Endothelial cell (in vitro differentiated cells): ENCODE measurements at places on chromosomes 12 and 14.

DNA sequence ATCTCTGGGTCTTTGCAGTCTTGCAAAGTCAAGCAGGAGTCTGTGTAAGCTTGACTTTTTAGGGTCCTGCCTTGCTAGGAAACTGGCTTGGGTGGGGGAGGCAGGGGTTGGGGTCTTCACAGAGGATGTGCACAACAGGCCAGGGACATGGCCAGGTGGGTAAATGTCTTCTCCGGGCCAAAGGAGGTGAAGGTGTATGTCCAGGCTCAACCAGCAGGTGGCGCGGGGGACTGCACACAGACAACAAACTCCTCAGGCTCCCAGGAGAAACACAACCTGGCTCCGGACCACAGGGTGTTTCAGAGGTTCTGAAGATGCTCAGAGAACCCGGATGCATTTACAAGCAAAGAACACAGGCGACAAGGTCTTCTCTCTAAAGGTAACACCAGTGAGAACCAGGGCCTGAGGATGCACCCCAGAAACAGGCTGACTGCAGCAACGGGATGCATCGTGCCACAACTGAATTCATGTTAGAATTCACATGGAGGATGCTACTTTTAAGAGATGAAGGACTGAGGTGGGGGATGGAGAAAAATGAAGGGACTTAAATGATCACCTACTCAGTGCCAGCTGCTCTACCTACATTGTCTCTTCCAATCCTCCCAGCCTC is 56.0 kb downstream of the PLEKHG3 start:
- peak; percentile 79 for DNase-seq

DNA sequence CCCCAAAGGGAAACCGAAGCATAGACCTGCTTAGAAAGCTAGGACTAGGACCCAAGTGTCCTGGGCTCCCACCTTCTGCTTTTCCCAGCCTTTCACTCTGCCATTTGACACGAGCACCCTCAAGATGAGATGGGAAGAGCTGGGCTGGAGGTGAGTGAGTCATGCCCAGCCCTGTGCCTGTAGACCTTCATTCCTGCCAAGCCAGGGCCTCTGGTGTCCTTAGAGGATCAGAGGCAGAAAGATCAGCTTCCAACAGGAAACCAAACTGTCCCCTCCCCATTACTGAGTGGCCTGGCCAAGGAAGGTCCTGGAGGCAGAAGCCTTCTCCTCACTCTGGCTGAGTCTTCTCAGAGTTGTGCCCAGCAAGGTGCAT is 3.5 kb downstream of the TMEM63C start:
- DNase-seq, result no peak

DNA sequence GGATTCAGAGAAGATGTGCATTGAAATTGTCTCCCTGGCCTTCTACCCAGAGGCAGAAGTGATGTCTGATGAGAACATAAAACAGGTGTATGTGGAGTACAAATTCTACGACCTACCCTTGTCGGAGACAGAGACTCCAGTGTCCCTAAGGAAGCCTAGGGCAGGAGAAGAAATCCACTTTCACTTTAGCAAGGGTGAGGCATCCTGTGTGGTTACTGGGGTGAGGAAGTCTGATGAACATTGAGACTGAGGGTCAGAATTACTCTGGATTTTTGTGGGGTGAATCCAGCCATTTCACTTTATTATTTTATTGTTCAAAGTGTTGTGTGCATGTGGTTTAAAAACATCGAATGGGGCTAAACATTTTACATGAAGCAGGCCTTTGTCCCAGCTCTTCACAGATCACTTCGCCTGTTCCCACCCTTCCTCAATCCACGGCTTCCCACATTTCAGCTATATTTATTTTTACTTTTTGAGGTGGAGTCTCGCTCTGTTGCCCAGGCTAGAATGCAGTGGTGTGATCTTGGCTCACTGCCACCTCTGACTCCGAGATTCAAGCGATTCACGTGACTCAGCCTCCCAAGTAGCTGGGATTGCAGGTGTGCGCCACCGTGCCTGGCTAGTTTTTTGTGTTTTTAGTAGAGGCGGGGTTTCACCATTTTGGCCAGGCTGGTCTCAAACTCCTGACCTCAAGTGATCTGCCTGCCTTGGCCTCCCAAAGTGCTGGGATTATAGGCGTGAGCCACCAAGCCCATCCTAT is 40.6 kb downstream of the SUPT16H start:
- no peak for DNase-seq

DNA sequence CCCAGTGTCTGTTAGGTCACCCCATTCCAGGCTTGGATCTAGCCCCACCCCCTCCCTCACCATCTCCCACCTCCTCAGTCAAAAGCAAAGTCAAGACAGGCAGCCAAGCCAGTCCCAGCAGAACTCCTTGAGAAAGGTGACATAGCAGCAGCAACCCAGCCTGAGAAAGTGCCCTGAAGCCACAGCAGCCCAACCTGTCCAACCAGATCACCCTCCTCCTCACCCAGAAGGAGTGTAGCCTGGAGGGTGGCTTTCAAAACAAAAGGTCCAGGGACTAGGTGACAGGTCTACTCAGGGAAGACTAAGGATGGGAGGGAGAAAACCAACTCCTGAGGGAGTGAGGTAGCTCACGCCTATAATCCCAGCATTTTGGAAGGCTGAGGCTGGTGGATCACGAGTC is 5.2 kb downstream of the RAB15 start:
- no peak for DNase-seq

GRCh38 chr12:118059341-118060191 is 1.4 kb downstream of the WSB2 start:
- no peak for DNase-seq

DNA sequence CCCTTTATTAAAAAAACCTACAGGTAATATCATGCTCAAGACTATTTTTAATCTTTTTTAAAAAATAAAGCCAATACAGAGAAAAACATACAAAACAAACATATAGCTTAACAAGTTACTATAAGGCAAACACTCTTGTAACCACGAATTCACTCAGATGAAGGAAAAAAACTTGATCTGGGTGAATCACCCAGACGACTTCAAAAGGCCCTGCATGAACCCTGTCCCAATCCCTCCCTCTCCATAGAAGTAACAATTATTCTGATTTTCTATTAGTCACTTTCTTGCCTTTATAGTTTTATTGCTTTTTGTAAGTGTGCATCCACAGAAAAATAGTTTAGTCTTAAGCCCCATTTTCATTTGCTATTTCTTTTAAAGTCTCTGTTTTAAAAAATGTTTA is 72.6 kb downstream of the LRP6 start:
- DNase-seq, result no peak

- DNase-seq, result no peak
Observed at GRCh38 chr14:104924421-104925213, at the start of gene PLD4. Gene PLD4, plus strand, starts transcription at chr14:104924879. Its CDS starts 2,262 bp downstream, at chr14:104927141.

DNA sequence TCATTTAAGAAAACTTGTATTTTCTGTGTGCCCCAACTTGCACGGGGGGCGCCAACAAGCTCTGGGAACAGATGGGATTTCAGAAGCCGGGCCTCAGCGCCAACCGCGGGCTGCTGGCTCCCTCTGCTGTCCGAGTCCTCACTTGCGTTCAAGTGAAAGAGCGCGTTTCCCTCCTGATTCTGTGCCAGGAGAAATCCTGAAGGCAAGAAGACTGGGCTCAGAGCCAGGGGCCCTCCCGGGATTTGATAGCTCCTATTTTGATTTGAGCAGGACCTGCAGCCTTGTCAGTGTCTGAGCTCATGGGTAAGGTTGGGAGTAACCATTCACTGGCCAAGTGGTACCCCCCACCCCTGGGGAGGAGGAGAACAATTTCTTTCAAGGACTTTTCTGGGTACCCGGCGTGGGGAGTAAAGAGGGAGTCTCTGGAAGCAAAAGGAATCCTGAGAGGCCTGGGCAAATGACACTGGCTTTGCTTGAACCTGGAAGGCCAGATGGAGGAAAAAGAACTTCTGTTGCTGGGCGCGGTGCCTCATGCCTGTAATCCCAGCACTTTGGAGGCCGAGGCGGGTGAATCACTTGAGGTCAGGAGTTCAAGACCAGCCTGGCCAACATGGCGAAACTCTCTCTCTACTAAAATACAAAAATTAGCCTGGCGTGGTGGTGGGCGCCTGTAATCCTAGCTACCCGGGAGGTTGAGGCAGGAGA is 179.0 kb upstream of the RGS6 start:
- DNase-seq, result peak; percentile 82

GRCh38 chr12:108234158-108234557 is 105.0 kb downstream of the CMKLR1 start:
- DNase-seq, result peak; percentile 11

DNA sequence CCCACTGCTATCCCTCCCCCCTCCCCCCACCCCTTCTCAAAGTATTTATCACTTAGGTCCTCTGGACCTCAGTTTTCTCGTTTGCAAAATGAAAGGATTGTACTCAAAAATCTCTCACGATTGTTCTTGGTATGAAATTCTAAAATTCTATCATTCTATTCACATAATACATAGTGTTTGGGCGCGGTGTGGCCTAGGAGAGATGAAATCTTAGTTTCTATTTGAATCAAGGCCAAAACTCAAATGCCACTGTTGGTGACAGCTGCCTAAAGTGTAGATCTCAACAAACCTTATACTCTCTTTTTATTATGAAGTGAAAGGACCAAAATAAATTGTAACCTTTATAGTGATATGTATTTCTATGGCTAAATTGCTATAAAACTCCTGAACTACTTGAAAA is 23.7 kb upstream of the YAF2 start:
- DNase-seq, result no peak

- no peak for DNase-seq
Observed at GRCh38 chr14:99267381-99267780, 4.6 kb downstream of the BCL11B start.

GRCh38 chr12:40215982-40216381 is 8.8 kb upstream of the LRRK2 start:
- DNase-seq, result no peak

GRCh38 chr14:100547633-100548294 is 39.5 kb downstream of the BEGAIN start:
- DNase-seq, result no peak

DNA sequence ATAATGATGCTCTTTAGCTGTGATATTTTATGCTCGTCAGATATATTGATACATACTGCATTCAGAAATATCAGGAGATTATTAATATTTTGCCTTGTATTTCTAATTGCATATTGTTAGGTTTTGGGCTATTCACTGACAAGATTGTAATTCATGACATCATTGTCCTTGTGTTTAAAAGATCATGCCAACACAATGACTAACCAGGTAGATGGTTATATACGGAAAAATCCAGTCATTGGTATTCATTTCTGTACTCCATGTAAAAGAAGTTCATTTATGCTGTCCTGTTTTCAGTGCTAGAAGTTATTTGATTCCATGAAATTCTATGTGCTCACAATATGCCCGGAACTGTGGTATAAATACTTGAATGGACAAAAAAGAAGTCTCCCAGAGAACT is 107.5 kb downstream of the KITLG start:
- DNase-seq, result no peak

- no peak for DNase-seq
Observed at GRCh38 chr12:53845932-53846331, 92.7 kb upstream of the HOXC13 start.

DNA sequence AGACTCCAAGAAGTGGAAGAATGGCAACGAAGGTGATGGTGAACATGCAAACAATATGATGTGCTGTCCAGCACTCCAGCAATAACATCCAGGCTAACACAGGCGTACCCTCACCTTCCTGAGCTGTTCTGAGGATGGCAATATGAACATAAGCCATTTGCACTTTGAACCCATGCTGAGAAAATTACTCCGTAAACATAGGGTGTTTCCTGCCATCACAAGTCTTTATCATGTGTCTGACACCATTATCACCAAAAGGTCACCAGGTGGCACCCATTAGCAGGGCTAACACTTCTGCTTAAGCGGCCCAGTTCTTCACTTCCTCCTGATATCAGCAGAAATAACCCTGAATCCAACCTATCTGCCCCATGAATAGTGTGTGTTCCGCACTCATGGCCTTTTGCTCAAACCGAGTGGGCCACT is 482.8 kb downstream of the MED13L start:
- DNase-seq, result no peak

- no peak for DNase-seq
Observed at GRCh38 chr14:73696466-73697400, 17.5 kb downstream of the PNMA1 start.

GRCh38 chr12:97456571-97457188 is 5.9 kb upstream of the RMST start:
- DNase-seq, result no peak

- no peak for DNase-seq
Observed at GRCh38 chr14:22613106-22613695, 15.1 kb downstream of the ABHD4 start.

DNA sequence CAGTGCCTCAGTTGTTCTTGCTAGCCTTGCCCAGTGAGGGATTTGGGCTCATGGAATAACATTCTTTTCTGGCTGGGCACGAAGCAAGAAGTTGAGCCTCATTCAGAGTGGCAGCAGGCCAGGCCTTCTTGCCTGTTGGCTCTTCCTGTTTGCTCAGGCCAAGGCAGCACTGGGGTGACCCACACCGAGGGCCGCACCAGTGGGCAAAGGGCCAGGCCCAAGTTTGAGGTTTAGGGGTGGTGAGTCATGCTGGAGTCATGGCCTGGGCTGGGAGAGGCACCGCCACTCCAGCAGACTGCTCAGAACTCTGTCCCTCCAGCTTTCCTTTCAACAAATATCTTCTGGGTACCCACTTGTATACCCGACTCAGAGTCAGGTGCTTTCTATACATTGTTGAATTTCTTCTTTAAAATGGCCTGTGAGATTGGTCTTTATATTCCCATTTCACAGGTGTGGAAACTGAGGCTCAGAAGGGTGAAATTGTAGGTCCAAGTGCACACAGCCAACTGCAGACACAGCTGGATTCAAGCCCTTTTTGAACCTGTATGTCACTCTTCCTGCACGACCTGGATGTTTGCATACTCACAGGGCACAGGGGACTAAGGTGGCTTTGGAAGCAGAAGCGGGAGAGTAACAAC is 279.4 kb downstream of the FOXN3 start:
- no peak for DNase-seq

- DNase-seq, result no peak
Observed at GRCh38 chr12:4086481-4086880, 187.1 kb upstream of the CCND2 start.

GRCh38 chr12:97308576-97309198 is 153.9 kb upstream of the RMST start:
- peak; percentile 28 for DNase-seq

DNA sequence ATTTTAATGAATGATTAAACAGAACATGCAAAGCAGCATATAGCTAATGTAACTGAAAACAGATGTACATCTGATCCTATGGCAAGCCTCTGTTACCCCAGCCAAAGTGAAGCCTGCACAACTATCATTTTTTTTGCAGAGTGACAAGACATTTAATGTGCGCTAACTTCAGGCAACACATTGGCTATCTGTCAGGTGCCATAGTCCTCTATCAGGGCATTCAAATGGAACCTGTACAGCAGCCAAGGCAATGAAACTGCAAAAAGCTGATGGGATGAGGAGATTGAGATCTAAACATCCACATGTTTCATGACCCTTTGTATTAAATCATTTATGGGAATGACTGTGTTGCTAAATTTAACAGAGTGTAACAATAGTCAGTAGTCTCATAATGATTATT is 1088.5 kb upstream of the TMEM132C start:
- no peak for DNase-seq

GRCh38 chr12:88334271-88334670 is 192.2 kb downstream of the TMTC3 start:
- DNase-seq, result no peak

DNA sequence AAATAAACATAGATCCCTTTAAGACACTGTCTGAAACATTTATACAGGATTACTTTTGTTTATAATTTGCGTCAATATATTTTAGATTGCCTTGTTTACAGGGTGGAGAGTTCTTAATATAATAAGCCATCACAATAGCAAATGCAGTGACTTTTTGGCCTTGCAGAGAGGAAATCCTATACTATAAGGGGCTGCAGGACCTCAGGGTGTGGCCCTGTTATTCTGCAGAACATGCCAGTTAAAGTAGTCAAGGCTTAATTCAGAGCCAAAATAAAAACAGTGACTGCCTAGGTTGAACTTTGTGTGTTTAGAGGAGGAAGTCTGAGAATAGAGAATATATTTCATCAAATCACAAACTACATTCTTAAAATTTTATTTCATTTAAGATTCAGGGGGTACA is 381.6 kb downstream of the DUSP6 start:
- DNase-seq, result no peak
